Psoas muscle (tissue), 8 donors: ENCODE measurements at places on chromosomes 11 and 22. TPM values are rescaled to one million over a fixed set of nuclear protein-coding genes. Genes with fewer than 3 reads are reported as not detected.

OOSP4A gene
- total RNA-seq: not detected

SLC29A2 gene
- 56.8 TPM for total RNA-seq

INS gene
- total RNA-seq: not detected

P2RY6 gene
- total RNA-seq: 1.7 TPM

MPZL2 gene
- total RNA-seq: 3.4 TPM

- DNase-seq: peak; percentile 20
Observed at GRCh38 chr11:133918608-133919260, 38.0 kb downstream of the IGSF9B start.

DNA sequence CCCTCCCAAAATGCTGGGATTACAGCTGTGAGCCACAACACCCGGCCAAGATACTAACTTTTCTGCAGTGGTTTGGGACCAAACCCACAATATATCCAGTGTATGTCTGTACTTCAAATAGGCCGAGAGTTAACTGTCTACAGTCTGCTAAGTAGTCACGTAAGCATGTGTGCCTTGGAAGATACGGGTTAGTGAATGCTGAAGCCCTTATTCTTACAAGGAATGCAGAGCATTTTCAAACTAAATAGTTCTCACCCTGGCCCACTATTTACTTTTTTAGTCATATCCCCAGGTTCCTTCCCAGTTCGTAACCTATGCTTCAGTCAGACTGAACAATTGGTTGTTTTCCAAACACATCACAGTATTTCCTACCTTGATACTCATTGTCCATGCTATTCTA is 176.0 kb downstream of the WNT11 start:
- DNase-seq: no peak

- DNase-seq: no peak
Observed at GRCh38 chr22:25509374-25509791, 55.1 kb upstream of the GRK3 start.

DNA sequence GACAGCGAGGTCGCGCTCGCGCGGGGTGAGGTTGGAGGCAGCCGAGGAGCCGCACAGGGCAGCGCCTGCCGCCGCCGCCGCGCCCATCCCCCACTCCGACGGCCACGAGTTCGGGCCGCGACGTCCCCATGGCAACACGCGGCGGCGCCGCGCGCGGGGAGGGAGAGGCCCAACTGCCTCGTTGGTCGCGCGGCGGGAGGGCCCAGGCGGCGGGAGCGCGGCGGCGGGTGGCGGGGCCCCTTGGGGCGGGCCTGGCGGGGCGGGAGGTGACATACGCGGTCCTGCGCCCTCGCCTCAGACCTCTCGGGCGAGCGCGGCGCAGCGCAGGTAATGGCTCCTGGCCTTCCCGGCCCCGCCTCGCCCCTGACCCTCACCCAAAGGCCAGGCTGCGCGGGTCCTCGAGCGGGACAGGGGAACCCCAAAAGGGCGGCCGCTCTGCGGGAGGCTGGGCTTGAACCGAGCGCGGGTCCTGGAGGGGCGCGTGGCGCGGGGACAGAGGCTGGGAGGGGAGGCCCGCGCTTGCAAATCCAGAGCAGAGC is at the start of gene DEUP1:
DEUP1 (plus strand) TSS at position 297 of the 539 bp plus-strand sequence. CDS start 1,518 bp downstream, outside the sequence.
- DNase-seq: peak; percentile 52

- no peak for DNase-seq
Observed at GRCh38 chr11:47566149-47566698, 825 bp downstream of the PTPMT1 start.

GRCh38 chr11:980438-981357 is 55.0 kb downstream of the AP2A2 start:
- no peak for DNase-seq

DNA sequence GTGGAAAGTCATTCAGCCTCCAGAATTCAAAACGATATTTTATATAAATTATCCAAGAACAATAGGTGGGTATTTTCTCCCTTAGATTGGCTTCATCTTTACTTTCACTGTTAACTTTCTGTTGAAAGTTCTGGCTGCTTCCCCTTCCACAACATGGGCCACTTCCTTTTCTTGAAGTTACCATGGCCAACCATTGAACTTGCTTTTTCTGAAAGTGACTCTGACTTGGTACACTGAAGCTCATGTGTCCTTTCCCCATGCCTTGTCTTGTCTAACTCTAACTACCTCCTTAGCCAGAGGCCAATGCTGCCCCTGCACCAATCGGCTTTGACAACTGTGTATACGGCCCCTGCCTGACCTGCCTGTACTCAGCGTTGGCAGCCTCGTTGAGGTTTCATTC is 225.2 kb downstream of the FAT3 start:
- DNase-seq: no peak

- DNase-seq: no peak
Observed at GRCh38 chr11:19441752-19442553, 201.2 kb upstream of the E2F8 start.

- DNase-seq: no peak
Observed at GRCh38 chr11:69344570-69345145, 50.7 kb downstream of the MYEOV start.

DNA sequence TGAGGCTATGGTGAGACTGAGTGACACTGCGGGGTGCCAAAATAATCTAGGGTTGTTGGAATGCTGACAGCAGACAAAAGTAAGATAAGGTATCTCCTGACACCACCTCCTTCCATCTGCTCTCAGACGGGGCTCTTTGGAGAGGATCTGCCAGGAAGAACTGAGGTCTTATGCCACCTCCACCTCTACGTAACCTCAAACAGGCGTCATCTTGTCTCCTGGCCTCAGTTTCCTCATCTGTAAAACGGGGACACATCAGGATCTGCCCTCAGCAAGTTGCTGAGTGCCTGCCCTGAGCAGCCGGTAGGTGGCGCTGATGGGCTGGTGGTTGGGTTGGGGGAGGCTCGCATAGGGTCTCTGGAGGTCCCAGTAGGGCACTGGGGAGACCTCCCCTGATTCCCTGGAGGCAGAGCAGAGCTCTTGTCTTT is 1.7 kb upstream of the MYEOV start:
- peak; percentile 51 for DNase-seq

- DNase-seq: no peak
Observed at GRCh38 chr11:40380835-40381234, 1078.6 kb downstream of the LRRC4C start.

- DNase-seq: no peak
Observed at GRCh38 chr11:123800036-123800435, 6.1 kb downstream of the OR6M1 start.

- peak; percentile 77 for DNase-seq
Observed at GRCh38 chr11:12599408-12600143, 74.6 kb upstream of the TEAD1 start.

GRCh38 chr11:12689029-12689755 is 15.0 kb downstream of the TEAD1 start:
- no peak for DNase-seq

- no peak for DNase-seq
Observed at GRCh38 chr22:46098525-46099475, 51.5 kb upstream of the PPARA start.

- no peak for DNase-seq
Observed at GRCh38 chr11:85845124-85845631, 10.0 kb upstream of the CCDC83 start.

DNA sequence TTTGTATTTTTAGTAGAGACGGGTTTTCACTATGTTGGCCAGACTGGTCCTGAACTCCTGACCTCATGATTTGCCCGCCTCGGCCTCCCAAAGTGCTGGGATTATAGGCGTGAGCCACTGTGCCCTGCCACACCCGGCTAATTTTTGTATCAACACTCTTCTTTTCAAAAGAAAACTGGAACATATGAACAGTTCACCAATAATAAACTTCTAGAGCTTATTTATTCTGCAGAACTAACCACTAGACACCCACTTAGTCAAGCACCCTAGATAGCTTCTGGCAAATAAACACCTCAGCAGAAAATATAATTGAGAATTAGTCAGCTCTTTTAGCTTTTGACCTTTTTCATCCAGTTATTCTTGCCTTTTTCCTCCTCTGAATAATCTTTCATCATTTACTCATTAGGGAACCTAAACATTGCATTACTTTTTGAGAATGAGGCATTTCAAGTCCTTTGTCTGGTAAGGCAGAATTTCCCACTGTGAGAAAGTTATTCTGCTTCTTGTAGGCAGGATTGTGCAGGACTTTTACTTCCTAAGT is 27.3 kb upstream of the TMEM41B start:
- DNase-seq: no peak

DNA sequence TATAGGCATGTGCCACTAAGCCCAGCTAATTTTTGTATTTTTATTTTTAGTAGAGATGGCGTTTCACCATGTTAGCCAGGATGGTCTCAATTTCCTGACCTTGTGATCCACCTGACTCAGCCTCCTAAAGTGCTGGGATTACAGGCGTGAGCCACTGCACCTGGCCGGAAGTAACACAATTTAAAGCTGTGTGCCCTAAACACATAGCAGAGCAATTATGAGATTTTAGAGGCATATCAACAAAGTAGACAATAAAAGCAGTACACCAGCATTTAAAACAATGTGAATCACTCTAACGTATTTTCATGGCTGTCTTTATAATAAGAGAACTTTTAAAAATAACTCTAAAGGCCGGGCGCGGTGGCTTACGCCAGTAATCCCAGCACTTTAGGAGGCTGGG is 42.4 kb downstream of the PRR14L start:
- DNase-seq: no peak

GRCh38 chr22:32361257-32361656 is 3.6 kb downstream of the RFPL3 start:
- no peak for DNase-seq

DNA sequence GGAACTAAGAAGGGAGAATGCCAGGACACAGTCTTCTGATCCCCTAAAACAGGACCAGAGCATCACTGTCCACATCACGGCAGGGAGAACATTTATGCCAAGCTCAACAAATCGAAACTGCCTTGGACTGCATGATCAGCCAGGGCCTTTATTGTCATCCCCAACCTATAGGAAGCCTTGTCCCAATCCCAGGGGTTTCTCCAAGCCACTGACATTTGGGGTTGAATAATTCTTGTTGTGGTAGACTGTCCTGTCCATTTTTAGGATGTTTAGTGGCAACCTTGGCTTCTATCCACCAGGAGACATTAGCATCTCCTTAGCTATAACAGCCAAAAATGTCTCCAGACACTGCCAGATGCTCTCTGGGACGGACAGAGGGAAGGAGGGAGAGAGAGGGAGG is 37.1 kb downstream of the RPL27A start:
- DNase-seq: no peak

GRCh38 chr11:96091476-96091875 is 167.6 kb upstream of the MTMR2 start:
- no peak for DNase-seq

DNA sequence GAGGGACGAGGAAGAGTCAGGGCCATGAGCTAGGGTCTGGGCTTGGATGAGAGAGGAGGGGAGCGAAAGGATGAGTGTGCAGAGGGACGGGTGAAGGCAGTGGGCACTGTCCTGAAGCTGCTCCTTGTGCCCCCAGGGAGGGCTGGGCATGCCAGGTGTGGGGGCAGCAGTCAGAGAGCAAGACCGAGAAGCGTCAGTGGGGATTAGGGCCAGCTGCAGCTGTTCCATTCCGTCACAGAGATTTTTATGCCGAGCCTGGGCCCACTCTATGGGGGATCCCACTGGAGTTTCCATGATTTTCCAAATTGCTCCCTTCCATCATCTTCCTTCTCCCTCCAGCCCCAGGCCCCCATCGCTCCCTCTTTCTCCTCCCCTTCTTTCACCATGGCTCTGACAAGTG is 93.2 kb downstream of the NECTIN1 start:
- DNase-seq: no peak

- no peak for DNase-seq
Observed at GRCh38 chr11:22798901-22799300, 30.7 kb downstream of the SVIP start.

DNA sequence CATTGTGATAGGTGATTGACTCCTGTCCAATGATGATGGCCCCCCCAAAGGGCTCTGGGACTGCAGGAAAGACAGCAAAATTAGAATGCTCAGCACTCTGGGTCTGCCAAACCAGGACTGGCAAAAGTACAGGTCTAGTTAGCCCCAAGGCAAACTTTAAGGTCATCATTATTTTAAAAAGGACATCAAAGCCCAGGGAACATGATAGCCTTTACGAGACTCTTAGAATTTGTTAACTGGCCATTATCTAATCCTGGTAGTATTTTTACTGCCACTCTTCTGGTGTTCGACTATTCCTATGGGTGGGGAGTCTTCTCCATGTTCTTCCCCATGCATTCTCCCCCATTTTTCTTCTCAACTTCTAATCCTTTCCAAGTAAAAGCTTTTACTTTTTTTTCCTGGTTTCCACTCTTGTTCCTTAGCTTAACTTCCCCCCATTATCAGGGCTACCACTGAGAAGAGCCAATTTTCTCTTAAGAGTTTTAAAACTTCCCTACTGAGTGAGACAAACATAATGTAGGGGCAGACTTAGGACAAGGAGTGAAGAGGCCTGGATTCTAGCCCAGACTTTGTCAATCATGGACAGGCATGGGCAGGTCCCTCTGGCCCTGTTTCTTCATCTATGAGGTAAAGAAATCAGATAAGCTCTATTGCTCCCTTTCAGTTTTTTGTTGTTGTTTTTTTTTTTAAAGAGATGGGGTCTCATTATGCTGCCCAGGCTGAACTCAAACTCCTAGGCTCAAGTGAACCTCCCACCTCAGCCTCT is 7.1 kb downstream of the DDB1 start:
- DNase-seq: no peak

GRCh38 chr11:13669544-13670488 is 1.3 kb downstream of the FAR1 start:
- DNase-seq: no peak
